Cardiac fibroblast (primary cell): ENCODE measurements at places on chromosomes 4 and X.
A peak's percentile ranks its signal among the peaks of the same experiment; 100 is the strongest.

DNA sequence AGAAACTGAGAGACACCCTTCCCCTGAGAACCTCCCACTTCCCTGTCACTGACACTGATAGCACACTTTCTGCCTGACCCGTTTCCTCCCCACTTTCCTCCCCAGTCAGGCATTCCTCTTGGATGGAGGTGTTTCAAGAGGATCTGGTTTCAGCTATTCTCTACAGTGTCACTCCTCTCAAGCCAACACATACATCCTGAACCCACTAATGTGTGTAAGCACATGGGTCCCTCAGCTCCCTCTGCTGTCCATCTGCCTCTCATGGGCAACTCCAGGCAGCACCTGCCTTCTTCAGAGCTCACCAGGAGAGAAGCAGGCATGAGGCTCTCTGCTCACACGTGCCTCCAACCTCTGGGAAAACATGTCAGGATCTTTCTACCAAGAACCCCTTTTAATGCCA is 207.6 kb downstream of the NAF1 start:
- no peak for DNase-seq

DNA sequence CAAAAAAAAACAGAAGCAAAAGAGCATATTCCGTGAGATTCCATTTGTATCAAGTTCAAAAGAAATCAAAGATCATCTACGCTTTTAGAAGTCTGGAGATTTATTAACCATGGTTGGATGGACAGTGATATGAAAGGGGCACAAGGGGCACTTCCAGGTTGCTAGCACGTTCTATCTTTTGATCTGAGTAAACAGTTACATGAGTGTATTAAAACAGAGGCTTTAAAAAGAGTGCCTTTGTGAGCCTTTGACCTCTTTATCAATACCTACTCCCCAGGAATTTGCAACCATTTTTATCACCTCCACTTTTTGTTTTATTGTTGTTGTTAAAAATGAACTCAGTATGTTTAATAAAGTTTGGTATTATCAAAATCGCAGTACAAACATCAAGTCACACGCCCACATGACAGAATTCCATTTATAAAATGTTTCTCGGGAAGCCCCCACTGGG is 72.4 kb upstream of the UCP1 start:
- no peak for DNase-seq

GRCh38 chr4:17758485-17758884 is 22.9 kb downstream of the FAM184B start:
- no peak for DNase-seq

- DNase-seq, result no peak
These were observed 583.9 kb downstream of the BCOR start for GRCh38 chrX:39513836-39514235.

DNA sequence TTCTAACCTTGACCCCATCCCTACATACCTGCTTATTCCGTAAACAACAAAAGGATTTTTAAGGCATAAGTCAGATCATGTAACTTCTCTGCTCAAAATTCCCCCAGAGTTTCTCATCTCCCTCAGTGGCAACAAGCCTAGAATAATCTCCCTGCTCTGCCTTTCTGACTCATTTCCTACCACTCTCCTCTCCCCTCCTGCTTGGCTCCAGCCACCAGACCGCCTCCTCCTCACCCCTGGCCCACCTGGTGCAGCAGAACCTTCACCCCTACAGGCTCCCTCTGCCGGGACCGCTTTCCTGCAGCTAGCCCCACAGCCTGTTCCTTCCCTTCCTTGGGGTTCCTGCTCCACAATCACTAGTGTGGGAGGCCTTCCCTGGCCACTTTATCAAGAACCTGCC is 32.1 kb downstream of the TSPAN5 start:
- DNase-seq, result peak; percentile 88

DNA sequence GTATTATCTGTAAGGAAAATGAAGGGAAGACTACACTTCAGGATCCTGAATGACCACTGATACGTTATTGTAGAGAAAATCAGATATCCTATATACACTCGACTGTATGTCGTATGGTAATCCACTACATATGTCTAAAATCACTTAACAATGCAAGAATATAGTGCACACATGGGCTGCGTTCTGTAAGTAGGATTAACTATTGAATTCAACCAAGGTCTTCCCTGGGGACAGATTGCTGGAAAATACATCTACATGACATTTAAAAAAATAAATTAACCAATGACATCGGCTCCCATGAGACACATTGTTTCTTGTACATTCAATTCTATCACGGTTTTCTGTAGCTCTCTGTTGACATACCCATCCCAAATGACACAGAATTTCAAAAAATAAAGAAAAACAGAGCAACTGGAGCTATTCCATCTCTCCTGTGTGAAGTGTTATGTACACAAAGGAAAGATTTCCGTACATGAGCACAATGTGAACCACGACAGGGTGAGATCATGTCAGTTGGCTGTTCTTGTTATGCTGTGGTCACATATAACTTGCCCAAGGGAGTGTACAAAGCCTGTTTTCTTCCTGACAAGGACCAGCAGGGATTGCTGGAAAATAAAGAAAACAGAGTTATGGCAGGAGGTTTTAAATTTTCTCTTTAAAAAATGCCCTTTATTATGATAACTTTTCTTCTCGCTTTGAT is 6.1 kb downstream of the ENOX2 start:
- peak; percentile 47 for DNase-seq

DNA sequence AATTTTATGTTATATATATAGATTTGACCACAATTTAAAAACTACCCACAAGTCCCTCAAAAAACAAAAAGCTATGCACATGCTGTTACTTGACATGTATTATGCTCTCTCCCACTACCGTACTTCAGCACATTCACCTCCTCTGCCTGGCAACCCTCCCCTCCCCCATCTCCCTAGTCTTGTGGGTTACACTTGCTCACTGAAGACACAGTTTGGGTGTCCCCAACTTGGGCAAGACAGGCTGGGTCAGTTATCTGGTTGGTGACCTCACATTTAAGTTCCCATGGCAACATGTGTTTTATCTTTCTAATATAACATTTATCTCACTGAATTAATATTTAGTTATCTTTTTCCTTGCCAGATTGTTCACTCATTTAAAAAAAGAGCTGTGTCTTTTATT is 32.7 kb downstream of the SEC24D start:
- DNase-seq, result no peak

- peak; percentile 34 for DNase-seq
These were observed 1742.8 kb downstream of the PCDH7 start for GRCh38 chr4:32462944-32463343.

DNA sequence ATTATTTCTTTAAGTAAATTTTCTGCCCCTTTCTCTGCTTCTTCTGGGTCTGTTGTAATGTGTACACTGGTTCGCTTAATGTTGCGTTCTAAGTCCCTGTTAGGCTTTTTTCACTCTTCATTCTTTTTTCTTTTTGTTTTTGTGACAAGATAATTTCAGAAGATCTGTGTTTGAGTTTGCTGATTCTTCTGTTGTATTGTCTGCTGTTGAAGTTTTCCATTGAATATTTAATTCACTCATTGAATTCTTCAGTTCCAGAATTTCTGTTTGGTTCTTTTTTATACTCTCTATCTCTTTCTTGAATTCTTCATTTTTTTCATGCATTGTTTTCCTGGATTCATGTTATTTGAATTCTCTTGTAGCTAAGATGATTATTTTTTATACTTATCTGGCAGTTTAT is 66.3 kb upstream of the NUDT6 start:
- no peak for DNase-seq

DNA sequence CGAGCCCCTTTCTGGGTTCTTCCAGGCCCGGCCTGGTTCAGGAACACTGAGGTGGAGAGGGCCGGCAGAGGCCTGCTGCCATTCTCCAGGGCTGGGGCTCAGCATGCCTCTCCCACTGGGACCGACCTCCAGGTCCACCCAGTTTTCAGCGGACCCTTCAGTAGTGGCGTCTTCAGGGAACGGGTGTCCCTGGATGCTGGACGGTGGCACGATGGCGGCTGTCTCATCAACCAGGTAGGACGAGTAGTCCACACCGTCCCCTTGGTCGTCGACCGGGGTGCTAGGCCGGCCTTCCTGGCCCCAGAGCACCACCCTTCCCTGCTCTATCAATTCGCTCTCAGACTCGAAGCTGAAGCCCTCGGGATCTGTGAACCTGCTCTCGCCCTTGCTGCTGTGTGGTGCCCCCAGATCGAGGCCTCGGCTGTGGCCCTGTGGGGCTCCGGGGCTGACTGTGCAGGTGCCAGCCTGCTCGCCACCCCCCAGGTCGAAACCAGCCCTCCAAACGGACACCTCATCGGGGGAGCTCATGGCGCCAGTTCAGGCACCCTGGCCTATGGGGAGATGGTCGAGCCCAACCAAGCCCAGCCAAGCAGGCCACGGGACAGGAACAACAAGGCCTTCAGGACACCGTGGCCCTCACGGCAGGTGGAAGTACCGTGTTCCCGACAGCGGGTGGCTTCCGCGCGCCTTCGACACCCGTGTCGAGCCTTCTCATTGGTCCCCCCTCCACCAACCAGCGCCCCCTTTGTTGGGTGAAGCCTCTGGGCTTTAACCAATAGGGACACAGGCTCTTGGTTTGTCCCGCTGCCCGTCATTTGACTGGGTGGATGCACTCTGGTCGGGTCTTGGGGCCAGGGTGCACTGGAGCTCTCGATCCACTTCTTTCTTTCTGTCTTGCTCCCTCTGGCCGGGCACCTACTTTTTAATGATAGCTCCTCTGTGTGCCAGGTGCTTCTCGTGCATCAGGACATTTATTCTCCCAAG is 814 bp upstream of the LOC101059915 start:
- DNase-seq, result no peak

- peak; percentile 53 for DNase-seq
These were observed at the start of gene CCDC149 for GRCh38 chr4:24912252-24913118. CCDC149 (minus strand) TSS chr4:24913042; CDS start chr4:24912864, 178 bp downstream.

GRCh38 chr4:125268068-125268755 is 46.5 kb upstream of the FAT4 start:
- no peak for DNase-seq

GRCh38 chr4:6752486-6752829 is 30.1 kb upstream of the KIAA0232 start:
- DNase-seq, result no peak

- DNase-seq, result peak; percentile 70
These were observed 23.5 kb upstream of the SYNPO2 start for GRCh38 chr4:118865091-118865708.

DNA sequence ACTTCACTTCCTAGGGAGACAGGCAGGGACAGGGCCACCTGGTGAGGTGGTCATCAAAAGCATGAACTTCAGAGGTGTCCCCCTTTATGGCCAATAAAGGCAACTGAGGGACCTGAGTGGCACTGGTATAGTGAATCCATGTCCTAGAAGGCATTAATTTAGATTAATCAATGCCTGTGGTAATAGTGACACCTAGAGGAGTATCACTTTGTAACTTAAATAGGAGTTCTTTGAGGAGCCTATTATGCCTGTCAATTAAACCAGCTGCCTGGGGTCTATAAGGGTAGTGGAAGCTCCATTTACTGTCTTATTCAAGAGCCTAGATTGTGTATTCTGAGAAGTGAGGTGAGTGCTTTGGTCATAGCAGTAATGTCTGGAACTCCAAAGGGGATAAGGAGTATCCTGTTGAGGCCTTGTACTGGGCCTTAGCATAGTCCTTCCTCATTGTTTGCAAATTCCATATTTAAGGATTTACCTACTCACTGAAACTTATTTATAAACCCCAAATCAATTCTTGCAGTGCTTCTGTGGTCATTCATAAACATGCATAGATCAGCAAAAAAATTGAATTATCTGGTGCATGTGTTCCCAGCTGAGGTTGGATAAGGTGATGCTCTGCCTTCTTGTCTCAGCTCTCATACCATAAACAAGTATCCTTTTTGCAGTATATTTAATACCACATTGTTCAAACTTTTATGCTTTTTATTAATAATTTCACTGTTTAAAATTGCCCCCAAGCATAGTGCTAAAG is 213.8 kb upstream of the RADX start:
- peak; percentile 32 for DNase-seq

- no peak for DNase-seq
These were observed 7.6 kb downstream of the KLF3 start for GRCh38 chr4:38671592-38671940.

- peak; percentile 77 for DNase-seq
These were observed 103.8 kb upstream of the QRFPR start for GRCh38 chr4:121484633-121485032.

DNA sequence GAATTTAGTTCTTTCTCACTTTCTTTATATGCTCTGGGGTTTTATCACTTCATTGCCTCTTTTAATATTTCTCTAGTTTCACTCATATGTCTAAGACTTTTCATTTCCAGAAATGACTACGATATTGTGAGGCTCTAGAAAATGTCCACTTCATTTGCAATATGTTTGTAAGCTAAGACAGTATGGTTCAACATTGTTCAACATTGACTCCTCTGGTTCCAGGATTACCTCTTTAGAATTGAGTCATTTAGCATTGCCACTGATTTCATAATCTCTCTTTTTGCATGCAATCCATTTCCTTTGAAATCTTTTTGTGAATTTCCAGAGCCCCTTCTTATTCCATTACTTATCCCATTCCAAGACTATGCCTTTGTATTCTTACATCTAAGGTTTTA is 32.3 kb downstream of the BBS12 start:
- peak; percentile 82 for DNase-seq

DNA sequence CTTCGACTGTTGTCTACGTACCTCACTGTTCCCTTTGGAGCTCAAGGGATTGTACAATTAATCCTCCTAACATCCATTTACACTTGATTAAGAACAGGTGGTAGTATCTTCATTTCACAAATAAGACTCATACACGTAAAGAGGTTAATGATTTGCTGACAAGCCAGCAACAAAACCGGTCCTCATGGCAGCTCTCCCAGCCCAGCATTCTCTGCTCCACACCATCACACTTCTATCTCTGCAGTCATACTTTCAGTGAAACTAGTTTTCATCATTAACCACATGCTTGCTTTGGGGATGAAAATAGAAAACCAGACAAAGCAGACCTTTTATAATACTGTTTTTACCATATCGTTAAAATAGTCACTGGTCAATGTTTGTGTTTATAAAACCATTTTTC is 28.7 kb upstream of the CASK start:
- DNase-seq, result no peak

- peak; percentile 99 for DNase-seq
These were observed 51.3 kb upstream of the EXOC1L start for GRCh38 chr4:55768291-55768690.

DNA sequence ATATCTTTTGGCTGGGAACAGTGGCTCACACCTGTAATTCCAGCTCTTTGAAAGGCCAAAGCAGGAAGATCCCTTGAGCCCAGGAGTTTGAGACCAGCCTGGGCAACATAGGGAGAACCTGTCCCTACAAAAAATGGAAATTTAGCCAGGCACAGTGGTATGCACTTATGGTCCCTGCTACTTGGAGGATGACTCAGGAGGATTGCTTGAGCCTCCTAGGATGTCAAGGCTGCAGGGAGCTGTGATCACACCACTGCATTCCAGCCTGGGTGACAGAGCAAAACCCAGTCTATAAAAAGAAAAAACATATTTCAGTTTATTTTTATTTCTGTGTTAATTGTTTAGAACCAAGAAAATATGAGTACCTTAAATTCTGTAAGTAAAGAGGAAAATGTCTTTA is 123.7 kb downstream of the CBR4 start:
- DNase-seq, result no peak

DNA sequence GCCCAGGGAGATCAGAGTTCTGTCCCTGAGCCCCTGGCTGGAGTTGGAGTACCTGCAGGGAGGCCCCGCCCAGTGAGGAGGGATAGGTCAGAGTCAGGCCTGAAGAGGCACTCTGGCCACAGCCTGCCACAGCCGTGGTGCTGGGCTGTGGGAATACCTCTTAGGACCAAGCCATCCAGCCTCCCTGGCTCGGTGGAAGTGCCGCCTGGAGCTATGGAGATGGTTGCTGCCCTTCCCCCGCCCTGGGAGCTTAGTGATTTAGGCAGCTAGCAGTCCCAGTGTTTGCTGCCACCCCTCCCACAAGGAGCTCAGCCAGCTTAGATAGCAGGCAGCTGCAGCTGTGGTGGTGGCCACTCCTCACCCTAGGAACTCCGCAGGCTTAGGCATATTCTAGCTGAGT is 446.3 kb upstream of the GNPDA2 start:
- no peak for DNase-seq

GRCh38 chr4:53067125-53067802 is 205.1 kb downstream of the RASL11B start:
- DNase-seq, result no peak
